ENCODE measurements at places on chromosomes 2 and 18.

- DNase-seq: peak; percentile 71
These were observed 779 bp upstream of the TRIB2 start for GRCh38 chr2:12716032-12716281.

DNA sequence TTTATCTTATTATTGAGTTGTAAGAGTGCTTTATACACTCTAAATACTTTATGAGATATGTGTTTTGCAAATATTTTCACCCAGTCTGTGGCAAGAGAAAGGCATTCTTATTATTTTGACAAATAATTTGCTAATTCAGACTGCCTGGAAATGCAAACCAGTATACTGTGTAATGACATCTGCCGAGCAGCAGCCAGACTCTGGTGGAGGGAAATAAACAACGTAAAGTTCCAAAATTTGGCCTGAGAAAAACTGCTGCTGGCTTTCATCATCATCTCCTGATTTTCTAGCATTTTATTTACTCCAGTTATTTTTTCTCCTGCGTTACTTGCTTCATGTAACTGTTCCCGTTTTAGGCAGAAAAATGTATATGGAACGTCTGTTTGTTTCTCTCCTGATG lies 161.6 kb downstream of the RNF152 start:
- DNase-seq: peak; percentile 30

DNA sequence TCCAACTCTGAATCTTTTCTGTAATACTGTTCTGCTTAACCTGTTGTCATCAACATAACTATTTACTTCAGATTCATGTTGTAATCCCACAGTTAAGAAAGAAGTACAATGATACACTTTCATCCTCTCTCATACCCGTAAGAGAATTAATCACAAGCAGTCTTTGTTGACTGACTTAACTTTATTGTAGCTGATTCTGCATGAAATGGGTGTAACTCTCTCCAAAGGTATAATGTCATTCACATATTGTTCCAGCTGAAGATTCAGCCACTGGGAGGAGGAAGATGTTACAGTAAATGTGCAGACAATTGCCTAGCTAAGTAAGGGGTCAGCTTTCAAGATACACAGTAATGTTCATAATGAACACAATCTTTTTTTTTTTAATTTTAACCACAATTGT lies 13.5 kb upstream of the DSG2 start:
- DNase-seq: no peak

DNA sequence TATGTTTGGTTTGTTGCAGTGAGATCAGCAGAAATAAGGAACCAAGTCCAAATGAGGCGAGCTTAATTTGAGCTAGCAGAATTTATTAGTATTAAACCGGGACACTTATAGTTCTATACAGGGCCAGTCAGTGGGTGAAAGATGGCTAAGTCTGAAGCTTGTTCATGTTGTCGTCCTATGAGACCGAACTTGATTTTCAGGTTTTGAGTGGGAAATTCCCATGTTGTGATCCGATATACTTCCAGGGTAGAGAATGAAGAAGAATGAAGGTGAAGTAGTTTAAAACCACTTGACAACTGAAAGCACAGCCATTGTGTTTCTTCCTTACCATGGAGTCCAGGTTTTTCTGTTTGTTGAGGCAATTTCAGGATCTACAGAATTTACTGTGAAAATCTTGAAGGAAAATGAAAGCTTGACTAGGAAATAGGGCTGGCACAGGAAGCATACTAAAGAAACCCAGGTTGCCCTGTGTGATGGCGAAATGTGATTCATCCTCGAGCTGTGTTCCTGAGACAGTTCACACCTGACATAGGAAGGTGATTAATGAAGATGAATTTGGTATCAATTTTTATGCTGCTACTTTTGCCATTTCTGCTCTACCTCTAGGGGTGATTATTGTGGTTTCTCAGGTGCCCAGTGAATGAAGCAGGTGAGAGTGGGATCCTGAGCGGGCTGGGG lies 37.6 kb upstream of the MGAT5 start:
- no peak for DNase-seq

- peak; percentile 26 for DNase-seq
These were observed 394.9 kb upstream of the TRIB2 start for GRCh38 chr2:12321886-12322285.

DNA sequence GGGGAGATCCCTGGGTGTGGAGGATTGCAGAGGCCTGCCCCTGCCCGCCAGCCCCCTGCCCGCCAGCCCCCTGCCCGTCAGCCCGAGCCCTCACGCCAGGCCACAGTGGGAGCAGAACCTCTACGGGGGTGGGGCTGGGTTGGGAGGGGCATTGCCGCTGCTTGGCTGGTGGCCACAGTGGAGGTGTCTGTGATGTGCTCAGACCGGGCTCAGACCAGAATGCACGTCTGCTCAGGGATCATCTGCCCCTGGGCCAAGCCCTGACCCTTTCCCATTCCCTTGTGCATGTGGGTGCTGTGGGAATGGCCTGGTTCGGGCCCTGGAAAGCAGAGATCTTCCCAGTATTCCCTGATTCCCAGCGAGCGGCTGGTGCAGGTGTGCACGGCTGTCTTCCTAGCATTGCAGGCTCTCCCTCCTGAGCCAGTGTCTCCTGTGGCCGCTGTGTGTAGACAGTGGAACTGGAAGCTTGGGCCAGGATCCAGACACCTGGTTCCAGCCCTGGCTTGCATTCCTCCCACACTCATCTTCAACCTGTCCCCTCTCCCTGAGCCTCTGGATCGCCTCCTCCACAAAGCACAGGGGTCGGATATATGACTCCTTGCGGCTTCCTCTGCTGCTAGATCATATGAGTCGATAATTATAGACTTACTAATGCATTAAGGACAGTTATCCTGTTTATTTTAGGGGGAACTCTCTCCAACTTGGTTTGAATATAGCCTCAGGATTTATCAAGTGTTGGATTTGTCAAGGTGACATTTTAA lies 161.6 kb downstream of the LDLRAD4 start:
- no peak for DNase-seq

DNA sequence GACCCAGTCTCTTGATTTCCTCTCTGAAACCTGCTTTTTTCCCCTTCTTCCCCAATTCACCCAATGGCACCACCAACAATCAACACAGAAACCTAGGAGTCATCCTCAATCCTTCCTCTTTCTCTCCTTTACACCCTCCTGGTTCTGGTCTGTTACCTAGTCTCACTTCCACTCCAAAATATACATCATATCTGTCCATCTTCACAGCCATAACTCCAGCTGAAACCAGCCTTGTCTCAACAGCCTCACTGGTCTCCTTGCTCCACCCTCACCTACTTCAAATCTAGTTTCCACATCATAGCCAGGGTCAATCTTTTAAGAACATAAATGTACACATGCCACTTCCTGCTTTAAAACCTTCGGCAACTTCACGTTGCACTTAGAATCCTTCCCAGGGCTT lies 11.8 kb upstream of the TWSG1 start:
- no peak for DNase-seq

DNA sequence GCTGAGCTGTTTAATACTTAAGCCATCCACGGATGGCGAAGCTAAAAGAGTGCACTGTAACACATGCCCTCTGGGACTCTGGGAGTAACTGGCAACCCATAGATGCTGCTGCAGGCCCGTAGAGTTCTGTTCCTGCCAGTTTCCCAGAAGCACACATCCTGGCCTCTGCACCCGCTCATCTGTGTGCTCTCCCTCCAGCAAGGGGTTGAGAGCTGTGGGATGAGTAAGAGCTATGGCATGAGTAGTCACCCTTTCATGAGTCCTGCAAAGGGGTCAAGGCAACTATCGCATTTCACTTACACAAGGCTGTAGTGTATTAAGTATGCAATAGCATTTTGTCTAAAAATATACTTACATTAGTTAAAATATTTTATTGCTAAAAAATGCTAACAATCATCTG lies 1341.8 kb upstream of the NXPH2 start:
- DNase-seq: peak; percentile 38

- DNase-seq: peak; percentile 38
These were observed 886.7 kb downstream of the SUCLG1 start for GRCh38 chr2:83572400-83572799.

GRCh38 chr2:178949584-178949983 lies 100.4 kb downstream of the CCDC141 start:
- no peak for DNase-seq

- DNase-seq: no peak
These were observed 2.7 kb upstream of the CROCC2 start for GRCh38 chr2:240903191-240904060.

GRCh38 chr2:51953931-51954330 lies 922.0 kb upstream of the NRXN1 start:
- DNase-seq: peak; percentile 73

DNA sequence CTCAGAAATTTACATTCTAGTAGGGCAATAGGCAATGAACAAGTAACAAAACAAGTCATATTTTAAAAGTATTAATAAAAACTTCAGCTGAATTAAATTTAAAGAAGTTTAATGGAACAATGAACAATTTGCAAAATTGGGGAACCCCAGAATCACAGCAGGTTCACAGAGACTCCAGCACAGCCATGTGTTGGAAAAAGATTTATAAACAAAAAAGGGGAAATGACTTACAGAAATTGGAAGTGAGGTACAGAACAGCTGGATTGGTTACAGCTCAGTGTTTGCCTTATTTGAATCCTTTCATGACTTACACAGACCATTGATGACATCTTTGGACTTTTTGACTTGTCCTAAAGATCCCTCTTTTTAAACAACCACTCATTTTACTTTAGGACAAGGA lies 179.9 kb upstream of the SCN7A start:
- DNase-seq: no peak

- DNase-seq: peak; percentile 6
These were observed 92.5 kb upstream of the MAP2 start for GRCh38 chr2:209331291-209331844.

- peak; percentile 57 for DNase-seq
These were observed 82.1 kb downstream of the TNP1 start for GRCh38 chr2:216777637-216778273.

GRCh38 chr2:180003073-180003472 lies 4.0 kb downstream of the CWC22 start:
- DNase-seq: no peak

GRCh38 chr2:112877423-112877822 lies 33.5 kb upstream of the IL37 start:
- DNase-seq: peak; percentile 59

- no peak for DNase-seq
These were observed 73.2 kb downstream of the BCL11A start for GRCh38 chr2:60480089-60480773.

DNA sequence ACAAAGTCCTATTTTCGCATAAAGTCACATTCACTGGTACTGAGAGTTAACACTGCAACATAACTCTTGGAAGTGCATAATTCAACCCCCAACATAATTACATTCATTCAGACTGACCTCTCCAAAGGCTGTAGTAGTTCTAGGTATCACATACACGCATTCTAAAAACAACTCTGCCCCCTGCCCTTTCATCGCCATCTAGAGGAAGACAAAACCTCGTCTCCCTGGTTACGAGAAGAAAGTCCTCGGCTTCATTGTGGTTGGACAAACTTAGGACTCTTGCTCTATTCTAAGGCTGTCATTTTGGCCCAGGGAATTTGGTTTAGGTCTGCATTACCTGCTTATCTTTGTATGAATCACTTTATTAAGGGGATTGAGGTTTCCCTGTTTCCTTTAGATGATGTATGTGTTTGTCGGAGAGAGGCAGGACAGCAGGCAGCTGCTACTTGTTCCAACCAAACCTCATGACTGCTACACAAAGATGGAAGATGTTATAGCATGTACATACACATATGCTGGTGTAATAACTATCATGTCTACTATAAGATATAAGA lies 215.4 kb upstream of the NRXN1 start:
- DNase-seq: no peak

DNA sequence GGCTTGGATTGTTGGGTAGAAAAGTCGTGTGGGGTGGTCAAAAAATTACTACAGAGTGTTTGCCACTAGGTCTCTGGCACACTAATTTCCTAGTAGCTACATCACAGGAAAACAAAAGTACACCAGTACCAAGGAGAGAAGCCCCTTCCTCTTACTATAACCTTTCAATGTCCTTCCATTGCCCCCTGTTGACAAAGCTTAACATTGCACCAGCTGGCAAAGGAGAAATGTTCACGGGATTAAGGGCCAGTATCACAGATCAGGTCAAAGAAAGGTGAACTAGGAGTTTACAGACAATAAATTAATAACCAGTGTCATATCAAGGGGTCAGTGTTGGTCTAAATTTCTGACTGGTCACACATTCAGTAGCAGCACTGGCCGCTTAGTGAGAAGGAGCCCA lies 1139.6 kb upstream of the FAM98A start:
- DNase-seq: no peak

DNA sequence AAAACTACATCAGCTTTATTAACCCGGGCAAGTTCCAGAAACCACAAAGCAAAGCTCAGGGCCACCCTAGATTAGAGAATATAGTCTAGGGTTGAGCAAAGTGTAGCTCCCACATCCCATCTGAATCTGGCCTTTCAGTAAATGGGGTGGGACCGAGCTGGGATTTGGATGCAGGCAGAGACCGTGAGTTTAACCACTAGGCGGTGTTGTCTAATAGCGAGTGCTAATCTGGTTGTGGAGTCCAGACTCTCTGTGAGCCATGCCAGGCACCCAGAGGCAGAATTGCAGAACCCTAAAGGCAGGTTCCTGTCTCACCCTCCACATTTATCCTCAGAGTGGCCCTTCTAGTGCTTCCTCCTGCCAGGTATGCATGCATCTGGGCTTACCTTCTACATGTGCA lies 435.9 kb downstream of the TSN start:
- DNase-seq: peak; percentile 7

- no peak for DNase-seq
These were observed 1.6 kb downstream of the KCNE4 start for GRCh38 chr2:223053484-223054192.

All from fibroblast of skin of right quadriceps (primary cell).